ENCODE measurements at places on chromosomes 7 and 10.

DNA sequence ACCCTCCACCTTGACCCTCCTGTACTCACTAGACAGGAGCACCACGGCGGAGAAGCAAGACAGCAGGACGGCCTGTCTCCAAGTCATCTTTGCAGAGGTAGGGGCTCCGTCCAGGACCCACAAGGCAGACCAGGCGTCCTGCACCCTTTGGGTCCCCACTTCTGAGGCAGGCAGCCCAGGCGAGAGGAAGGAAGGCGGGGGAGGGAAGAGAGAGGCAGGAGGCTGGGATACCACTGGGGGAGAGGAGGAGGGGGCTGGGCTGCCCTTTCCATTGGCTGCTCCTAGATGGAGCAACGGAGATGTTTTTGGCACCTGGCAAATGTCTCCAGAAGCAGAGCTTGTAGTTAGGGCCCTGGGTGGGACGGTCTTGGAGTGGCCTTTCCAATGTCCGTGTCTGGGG is at the start of gene UCMA:
TSS of gene UCMA (minus strand) at position 203 of the 400 bp plus-strand sequence. CDS start at position 87, 116 bp downstream.
- no peak for DNase-seq

- no peak for DNase-seq
Observed at GRCh38 chr10:110706690-110707098, 62.6 kb downstream of the RBM20 start.

DNA sequence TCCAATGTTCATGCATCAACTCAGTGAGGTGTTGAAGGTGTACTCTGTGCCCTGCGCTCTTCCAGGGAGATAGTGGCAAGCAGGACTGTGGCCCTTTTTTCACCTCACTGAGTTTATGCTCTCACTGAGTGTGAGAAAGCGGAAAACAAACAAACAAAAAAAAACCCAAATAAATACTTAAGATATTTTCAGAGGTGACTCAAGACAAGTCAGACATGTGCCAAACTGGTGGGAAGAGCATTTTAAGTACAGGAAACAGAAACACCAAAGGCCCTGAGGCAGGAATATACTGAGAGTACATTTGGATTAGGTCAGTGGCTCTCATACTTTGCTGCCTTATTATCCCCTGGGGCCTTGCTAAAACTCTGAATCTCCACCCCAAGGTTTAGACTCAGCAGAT is 111.9 kb upstream of the IGFBP3 start:
- no peak for DNase-seq

DNA sequence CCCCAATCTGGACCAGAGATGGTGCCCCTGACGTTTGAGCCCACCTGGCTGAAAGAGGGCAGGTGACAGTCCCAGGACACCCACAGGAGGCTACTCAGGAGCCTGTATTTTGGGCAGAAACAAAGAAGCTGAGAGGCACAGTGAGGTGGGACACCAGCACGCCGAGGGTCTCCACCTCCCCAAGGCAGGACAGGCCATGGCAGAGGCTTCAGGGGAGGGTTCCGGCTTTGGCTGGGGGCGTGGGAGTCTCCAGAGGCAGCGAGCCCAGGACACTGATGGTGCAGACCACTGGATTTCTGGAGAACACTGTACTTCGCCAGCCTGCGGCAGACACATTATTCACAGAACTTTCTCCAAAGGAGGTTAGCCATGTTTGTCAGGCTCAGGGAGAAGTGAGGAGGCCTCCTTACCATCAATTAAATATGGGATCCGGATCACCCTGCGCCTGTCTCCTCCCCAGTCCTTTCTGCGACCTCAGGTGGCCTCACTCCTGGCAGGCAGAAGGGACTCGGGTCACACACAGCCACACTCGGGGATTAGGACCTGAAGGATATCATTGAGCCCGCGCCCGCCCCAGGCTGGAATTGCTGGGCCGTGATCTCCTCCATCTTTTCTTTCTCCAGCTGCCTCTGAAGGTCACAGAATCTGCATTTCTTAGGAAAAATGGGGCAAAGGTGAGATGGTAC is 98.3 kb downstream of the MKI67 start:
- no peak for DNase-seq

DNA sequence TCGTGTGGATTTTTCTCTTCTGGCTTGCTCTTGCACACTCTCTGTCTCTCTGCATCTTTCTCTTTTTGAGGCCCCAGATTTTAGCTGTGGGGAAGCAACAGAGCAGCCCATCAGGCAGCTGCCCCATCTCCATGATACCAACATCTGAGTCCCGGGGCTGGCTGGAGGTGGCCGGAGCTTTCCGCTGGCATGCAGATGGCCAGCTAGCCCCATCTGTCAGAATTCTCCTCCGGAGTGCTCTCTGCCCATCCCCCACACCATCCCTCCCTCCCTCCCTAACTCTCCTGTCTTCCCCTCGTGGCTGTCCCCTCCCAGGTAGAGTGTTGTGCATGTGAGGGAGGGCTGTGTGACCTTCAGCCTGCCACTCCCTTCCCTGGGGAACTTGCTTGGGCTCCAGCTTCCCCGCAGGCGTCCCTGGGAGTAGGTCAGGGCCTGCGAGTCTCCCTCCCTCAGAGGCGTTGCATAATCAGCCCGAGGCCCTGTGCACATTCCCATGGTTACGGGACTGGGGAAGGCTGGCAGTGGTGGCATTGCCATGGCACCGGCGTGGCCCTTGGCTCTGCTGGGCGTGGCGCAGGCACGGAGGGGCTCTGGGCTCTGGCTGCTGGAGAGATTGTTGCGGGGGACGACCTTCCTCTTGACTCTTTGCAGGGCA is 24.7 kb downstream of the GHRHR start:
- no peak for DNase-seq

DNA sequence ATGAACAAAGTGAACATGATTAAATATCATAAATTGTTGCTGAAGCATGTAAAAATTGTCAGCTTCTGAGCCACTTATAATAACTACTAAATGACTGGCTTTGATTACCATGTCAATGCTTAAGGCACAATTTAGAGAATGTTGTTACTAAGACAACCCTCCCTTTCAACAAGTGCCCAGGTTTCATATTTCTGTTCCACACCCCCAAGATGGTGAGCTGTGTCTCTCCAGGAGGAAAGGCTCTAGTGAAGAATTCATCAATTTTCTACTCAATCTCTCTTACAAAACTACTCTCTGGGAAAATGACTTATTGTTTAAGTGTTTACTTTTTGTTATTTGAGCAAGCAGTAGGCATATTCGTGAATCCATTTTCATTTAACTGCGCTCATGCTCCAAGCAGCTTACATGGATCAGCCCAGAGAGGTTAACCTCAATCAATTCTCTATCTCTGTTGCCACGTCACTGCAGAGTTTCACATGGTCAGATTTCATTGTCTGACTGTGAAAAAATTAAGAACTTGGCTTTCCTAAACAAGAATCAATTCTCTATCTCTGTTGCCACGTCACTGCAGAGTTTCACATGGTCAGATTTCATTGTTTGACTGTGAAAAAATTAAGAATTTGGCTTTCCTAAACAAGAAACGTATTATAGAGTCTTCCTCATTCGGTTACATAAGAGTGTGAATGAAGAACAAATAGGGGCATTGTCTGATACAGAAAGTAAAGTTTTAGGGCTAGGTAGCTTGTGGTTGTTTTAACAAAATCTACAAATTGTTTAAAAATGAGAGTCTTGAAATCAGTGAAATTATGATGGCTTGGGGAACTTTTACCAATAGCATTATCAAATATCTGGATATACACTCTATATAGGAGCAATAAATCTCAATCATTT is 49.7 kb downstream of the CCDC71L start:
- no peak for DNase-seq

DNA sequence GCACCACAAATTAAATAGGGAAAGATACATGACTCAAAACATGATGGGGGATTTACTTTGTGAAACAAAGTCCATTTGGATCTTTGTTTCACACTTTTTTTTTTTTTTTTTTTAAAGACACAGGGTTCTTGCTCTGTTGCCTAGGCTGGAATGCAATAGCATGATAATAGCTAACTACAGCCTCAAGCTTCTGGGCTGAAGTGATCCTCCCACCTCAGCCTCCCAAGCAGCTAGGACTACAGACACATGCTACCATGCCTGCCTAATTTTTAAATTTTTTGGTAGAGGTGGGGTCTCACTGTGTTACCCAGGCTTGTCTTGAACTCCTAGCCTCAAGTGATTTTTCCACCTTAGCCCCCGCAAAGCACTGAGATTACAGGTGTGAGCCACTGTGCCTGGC is 172.6 kb upstream of the KLF14 start:
- DNase-seq: no peak

DNA sequence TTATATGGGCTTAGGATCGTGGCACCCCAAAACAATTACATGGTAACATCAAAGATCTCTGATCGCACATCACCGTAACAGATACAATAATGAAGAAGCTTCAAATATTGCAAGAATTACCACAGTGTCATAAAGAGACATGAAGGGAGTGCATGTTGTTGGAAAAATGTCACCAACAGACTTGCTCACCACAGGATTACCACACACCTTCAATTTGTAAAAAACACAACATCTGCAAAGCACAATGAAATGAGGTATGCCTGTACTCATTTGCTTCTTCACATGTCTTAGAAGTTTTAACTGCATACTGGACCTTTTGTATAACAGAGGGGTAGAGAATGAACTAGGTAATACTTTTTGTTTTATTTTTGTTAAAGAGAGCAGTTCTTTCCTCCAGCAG is 96.6 kb downstream of the TPST1 start:
- no peak for DNase-seq

DNA sequence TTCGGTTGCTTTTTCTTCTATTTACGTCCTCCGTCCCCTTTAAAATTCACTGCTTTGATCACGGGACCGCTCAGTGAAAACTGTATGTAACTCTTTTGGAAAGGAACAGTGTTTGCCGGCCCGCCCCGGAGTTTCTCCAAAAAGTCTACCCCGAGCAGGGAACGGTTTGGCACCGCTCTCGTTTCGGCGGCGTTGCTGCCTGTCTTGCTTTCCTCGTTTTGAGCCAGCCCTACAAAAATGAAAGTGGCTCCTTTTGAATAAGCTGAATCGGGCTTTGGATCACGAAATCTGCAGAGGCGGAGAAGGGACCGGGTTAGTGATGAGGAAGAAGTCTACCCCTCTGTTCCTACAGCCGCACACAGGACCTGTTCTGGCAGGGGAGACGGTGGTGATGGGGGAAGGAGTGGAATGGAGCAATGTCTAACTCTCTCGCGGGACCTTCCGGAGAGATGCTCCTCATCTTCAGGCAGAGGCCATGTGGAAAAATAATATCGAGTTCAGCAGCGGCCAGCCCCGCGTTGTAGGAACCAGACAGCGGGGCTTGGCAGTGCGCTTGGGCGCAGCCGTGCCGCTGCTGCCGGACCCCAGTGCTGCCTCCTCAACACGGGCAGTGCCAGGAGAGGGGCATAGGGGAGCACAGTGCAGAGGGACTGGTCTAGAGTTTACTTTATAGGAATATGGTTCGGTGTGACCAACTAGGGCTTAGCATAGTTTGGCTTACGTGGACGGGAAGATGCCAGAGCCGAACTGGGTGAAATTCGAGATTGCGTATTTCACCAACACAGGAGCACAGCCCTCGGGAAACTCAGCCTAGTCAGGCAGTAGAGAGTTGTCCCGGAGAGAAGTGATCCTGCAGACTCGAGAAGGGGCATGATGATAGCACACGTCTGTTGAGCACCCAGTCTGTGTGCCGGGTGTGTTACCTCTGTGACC is 1.4 kb downstream of the HTRA1 start:
- DNase-seq: peak; percentile 34

DNA sequence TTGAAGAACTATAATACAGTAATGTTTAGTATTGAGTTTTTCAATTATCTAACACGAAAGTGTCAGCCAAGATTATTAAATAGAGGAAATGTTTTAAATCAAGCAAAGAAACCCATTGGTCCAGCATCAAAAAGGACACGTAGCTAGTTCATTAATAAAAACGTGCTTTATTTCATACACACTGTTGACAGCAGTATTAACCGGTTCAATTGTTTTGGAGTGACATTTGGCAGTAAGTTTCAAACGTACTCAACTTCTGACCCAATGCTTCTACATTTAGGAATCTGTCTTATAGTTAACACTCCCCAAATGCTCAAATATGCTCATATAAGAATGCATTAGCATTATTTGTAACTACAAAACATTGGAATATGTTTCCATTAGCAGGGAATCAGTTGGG is 41.3 kb downstream of the SLC16A12 start:
- DNase-seq: no peak

DNA sequence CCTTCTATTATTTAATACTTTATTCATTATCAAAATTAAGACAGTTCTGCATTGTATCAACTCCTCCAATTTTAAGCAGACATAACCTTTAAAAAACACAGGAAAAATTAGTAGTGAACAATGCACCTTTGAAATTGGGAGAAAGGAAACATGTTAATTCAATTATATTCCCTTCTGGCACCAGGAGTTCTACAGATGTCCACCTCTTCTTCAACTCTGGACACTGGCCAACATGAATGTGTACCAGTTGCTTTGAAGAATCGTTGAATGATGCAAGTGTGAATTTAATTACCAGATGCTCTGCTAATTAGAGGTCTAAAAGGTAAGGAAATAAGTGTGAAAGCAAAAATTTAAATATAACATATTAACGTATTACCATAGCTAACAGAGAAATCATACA is 206.7 kb upstream of the IGFBP3 start:
- no peak for DNase-seq

- no peak for DNase-seq
Observed at GRCh38 chr7:85010306-85010705, 176.6 kb downstream of the SEMA3D start.

DNA sequence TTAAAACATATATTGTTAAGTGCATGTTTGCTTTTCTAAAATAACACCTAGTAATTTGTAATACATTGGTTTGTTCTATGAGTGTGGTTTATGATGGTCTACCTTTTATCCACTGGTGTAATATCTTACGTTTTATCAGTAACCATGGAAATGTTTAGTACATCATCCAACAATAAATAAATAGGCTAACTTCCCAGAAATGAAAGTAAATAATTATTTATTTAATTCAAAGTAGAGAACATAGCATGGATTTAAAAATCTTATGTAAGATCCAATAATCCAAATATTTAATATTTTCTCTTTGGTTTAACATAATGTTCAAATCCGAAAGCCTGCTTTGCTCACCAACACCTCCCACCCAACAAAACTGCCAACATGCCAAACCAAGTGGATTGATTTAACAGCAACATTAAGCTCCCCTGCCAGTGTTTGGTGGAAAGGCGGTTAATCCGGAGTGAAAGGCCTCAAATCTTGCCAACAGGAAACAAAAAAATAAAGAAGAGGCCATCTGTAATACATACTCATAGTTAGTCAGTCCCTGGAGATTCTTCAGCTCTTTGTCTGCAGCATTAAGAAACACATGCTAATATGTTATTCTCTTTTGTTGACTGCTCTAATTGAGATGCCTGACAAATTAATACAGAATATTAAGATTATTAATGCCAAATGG is 897.8 kb downstream of the CNTNAP2 start:
- DNase-seq: no peak

- DNase-seq: no peak
Observed at GRCh38 chr7:74288034-74288881, 949 bp upstream of the CLIP2 start.

DNA sequence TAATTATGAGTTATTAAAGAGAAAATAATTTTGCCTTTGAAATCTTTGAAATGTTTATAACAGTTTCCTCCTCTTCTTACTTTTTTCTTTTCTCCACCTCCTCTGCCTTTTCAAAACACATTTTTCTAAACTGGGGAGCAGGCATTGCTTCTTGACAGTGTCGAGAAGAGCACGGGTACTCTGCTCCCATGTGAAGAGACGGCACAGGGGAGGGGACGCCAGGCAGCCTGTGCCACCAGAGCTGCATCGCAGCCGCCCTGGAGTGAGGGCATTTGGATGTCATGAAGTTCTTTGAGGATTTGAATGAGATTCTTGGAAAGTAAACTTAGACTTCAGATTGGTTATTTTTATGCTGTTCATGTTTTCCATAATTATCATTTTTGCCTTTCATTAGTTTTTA is 149.7 kb downstream of the ACTR3B start:
- DNase-seq: no peak

GRCh38 chr7:11609096-11609670 is 222.8 kb downstream of the THSD7A start:
- no peak for DNase-seq

Data from dermis microvascular lymphatic vessel endothelial cell (primary cell).